ENCODE measurements at places on chromosomes 16 and 17.

DNA sequence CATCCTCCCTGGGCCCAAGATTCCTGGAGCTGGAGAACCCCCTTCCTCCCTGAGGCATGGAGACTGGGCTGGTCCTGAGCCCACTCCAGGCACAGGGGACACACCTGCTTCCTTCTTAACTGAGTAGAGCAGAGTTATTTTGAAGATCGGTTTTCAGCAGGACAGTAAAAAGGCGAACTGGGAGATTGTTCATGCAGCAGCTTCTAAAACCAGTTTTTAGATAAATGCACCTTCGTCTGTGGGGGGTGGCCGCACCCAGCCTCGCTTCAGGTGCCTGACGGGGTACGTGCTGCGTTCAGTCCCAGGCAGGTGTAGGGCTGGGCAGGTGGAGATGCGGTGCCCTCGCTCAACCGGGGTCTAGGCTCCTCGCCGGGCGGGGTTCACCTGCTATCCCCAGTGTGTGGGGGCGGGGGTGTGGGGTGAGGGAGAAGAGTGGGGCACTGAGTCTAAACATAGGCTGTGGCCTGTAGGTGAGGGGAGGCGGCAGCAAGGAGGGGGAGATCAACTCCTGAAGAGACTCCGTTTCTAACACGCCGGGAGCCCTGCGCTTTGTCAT, 69.5 kb downstream of the JPH3 start:
- DNase-seq = no peak

GRCh38 chr17:42577140-42577531, 393 bp downstream of the PSMC3IP start:
- no peak for DNase-seq

- DNase-seq = no peak
Observed at GRCh38 chr16:9139965-9140364, 48.5 kb downstream of the HAPSTR1 start.

DNA sequence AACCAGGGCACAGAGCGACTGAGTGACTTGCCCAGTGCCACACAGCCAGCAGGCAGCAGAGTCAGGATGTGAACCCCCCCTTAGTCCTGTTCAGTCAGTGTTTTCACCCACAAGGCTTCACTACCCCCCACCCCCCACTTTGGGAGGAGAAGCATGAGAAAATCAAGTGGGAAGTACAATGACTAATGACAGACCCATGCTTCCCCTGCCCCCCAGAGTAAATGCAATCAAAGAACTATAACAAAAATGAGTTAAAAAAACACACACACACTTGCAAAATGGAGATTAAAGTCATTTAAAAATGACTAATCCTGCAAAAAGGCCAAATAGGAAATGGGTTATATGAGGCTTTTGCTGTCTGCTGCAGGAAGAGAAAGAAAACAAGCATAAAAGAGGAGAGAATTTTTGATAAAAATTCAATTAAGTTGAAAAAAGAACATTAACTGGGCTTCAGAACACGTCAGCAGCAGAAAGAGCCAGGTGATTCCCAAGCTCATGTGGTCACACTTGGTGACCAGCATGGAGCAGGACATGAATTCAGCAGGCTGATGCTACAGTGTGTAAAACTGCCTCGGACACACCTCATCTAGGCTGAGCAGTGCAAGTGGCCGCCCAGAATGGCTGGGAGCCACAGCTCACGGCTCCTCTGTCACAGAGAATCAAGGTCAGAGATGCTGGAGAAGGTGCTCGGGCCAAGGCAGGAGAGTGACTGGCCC, 212.3 kb downstream of the ZNF423 start:
- DNase-seq = no peak

DNA sequence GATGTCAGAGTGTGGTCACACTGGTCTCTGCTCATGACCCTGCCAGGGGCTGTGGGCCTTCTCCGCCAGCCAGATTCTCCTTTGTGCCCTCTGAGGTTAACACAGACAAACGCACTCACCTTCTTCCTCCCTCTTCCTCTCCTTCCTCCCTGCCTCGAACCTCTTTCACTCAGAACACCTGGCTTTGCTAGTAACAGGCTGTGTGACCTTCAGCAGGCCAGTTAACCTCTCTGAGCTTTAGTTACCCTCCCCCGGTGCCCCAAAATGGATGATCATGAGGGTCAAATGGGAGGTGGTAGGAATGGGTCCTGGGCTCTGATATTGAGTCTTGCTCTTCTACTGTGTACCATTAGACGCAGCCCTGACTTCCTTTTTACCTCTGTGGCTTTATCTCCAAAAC, 127.1 kb downstream of the OR1D5 start:
- no peak for DNase-seq

GRCh38 chr17:61635913-61636432, 45.0 kb upstream of the NACA2 start:
- DNase-seq = peak; percentile 41

- no peak for DNase-seq
Observed at GRCh38 chr16:59905131-59905530, 1171.0 kb upstream of the GOT2 start.

DNA sequence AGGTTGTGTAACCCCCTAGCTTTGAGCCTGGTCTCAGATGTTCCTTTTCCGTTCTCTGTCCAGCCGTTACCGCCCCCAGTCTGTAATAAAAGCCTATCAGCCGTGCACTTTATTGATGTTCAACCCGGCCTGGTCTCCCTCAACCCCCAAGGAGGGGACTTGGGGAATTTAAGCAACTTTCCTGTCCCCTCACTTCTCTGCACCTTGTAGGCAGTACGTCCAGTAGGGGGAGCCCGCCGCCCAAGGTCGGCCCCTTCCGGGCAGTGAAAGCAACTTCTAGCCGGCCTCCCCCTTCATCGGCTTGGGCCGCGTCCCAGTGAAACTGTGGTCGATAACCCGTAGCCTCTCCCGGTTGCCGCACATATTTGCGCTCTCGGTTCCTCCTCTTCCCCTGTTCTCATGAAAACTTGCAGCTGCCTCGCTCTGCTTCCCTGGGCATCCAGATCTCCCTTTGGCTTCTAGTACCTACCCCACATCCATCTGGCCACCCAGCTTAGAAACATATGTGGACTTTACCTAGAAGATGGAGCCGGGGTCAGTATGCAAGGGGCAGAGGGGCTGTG, 7.9 kb downstream of the PNPO start:
- DNase-seq = peak; percentile 77

DNA sequence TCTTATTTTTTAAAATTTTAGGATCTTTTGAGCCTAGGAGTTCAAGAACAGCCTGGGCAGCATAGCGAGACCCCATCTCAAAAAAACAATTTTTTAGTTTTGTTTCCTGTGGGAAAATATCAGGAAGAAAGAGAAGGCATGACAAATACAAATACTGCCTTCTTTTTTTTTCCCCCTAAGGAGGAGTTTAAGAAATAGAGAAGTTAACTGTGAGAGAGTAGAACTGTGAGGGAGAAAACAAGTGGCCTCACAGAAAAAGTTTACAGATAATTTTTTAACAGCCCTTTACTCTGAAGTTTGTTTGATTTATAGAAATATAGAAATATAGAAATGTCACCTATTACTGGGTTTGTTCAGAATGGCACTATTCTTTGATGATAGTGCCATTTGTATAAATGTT, 21.1 kb downstream of the TTYH2 start:
- DNase-seq = no peak

- DNase-seq = peak; percentile 20
Observed at GRCh38 chr17:76139801-76140660, 1.0 kb downstream of the FOXJ1 start.

DNA sequence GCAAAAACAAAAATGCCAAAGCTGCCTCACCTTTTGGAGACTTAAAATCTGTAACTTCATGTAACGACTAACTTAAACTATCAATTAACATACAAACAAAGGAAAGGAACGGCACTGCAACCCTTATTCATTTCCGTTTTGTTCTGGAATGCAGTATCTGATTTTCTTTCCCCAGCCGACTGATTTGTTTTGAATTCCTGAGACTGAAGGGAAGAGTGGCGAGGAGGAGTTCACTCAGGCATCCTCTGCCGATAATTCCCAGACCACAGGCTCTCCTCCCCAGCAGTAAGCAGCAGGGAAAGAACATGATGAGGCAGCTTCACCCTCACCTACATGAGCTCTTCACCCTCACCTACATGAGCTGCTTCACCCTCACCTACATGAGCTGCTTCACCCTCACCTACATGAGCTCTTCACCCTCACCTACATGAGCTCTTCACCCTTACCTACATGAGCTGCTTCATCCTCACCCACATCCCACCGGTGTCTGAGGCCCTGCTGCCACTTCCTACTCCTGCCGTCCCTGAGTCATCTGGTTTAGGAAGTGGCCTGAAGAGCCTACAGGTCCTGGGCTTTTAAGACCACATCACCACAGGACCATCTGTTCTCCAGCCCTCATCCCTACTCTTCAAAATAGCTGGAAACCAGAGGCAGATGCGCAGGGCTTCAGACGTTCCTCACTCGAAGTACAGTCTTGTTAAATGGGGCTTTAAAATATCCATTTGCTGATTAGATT, 168.0 kb upstream of the RPH3AL start:
- DNase-seq = no peak

DNA sequence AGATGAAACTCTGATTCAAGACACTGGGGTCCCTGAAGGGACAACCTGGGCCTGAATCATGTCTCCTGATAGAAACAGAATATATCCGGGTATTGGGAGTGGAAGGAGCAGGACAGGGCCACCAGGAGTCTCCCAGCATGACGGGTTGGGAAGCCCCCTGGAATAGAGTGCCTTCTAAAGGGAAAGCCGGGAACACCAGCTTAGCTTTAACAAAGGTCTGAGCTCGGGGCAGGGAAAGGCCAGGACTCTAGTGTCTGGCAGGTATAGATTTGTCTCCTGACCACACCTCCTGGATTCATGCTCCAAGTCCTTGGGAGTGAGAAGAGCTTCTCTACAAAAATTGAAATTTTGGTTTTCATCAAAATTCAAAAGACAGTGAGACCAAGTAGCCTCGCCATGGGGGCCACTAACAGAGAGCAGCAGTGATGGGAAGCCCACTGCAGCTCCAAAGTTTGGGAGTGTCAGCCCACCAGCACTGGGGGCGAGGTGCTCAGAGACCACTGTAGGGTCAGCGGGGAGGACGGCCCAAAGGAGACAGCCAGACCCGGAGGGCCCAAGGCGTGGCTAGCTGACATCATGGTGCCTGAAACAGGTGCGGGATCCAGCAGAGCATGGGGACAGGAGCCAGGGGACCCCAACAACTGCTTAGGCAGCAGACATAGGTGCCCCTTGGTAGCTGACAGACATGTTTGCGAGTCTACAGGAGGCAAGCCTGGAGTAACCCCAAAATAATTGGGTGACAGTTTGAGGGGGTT, 81.0 kb downstream of the C16orf78 start:
- no peak for DNase-seq

DNA sequence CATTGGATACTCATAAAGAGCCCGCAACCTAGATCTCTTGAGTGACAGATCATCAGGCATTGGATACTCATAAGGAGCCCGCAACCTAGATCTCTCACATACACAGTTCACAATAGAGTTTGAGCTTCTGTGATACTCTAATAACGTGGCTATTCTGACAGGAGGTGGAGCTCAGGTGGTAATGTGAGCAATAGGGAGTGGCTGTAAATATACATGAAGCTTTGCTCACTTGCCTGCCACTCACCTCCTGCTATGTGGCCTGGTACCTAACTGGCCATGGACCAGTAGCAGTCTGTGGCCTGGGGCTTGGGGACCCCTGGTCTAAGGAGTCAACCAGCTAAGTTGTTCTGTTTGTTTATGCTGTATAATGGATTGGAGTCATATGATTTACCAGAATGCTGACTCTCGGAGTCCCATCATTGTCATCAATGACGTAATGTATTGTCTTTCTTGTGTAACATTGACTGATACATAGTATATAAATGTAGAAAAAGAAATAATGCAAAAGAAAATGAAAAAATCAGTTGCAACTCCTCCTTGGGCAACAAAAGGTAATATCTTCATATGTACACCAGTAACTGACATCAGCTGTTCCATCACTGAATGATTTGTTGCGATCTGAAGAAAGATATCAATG, 17.5 kb downstream of the ABCA9 start:
- no peak for DNase-seq

- DNase-seq = no peak
Observed at GRCh38 chr16:77171745-77172635, 19.0 kb upstream of the MON1B start.

- DNase-seq = no peak
Observed at GRCh38 chr16:87276091-87276701, 41.0 kb downstream of the C16orf95 start.

- no peak for DNase-seq
Observed at GRCh38 chr16:82638095-82638798, 11.5 kb downstream of the CDH13 start.

DNA sequence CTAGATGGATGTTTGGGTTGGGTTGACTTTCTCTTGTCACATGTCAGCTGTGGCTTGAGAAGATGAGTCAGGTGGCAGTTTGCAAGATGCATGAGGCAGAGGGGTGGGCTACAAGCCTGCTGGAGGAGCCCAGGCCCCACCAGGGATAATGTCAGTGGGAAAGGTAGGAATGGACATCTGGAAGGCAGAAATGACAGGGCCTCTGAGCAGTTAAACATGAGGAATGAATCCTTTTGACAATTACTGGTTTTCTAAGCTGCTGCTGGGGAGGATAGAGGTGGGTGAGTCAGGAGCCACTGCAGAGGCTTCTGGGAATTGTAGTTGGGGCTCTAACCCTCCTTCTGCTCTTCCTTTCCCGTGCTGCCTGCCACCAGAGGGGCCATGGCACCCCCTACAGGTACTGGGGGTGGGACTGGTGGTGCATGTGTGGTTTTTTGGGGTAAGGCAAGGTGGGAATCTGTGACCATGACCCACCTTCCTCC, 15.7 kb downstream of the SLC52A1 start:
- no peak for DNase-seq

- no peak for DNase-seq
Observed at GRCh38 chr17:77098884-77099545, 41.8 kb upstream of the SEC14L1 start.

DNA sequence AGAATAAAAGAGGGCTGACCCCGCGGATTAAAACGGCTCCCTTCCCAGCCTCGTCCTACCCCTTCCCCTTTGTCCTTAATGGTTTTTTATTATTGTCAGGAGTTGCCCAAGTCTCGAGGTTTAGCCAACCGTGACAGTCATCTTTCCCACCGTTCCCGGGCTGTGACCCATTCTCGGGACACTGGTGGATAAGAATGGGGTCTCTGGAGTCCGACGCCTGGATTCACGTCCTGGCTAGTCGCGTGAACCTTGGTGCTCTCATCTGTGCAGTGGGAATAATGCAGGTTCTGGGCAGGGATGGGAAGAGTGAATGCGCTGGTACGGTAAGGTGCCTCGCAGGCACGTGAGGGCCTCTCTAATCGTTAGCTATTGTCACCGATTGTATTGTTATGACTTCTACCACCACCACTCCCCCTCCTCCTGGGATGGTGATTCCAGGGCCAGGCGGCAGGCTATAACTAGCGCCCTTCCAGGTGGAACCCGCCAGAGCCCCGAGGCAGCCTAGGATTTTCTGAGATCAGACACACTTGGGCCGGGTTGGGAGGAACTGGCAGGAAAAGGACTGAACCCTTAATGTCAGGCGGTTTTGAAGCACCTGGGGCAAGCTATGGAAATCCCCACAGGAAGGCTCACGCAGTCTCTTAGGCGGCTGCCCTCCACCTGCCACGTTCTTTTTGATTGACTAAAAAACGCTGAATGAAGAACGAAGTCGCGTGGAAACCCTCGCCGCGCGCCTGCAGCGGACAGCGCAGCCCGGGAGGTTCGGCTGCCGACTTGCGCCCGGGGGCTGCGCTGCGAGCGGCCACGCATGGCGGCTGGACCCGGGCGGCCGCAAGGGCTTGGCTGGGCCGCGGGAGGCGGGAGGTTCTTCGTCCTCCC, 2.7 kb downstream of the HS3ST3B1 start:
- DNase-seq = peak; percentile 28

GRCh38 chr17:66959641-66960375, 4.7 kb upstream of the CACNG4 start:
- no peak for DNase-seq

GRCh38 chr16:84729716-84730320, 30.0 kb downstream of the USP10 start:
- DNase-seq = no peak

GRCh38 chr16:84749815-84750214, 50.0 kb downstream of the USP10 start:
- no peak for DNase-seq
